Skeletal muscle cell (primary cell): ENCODE measurements at places on chromosomes 11 and 22.

DNA sequence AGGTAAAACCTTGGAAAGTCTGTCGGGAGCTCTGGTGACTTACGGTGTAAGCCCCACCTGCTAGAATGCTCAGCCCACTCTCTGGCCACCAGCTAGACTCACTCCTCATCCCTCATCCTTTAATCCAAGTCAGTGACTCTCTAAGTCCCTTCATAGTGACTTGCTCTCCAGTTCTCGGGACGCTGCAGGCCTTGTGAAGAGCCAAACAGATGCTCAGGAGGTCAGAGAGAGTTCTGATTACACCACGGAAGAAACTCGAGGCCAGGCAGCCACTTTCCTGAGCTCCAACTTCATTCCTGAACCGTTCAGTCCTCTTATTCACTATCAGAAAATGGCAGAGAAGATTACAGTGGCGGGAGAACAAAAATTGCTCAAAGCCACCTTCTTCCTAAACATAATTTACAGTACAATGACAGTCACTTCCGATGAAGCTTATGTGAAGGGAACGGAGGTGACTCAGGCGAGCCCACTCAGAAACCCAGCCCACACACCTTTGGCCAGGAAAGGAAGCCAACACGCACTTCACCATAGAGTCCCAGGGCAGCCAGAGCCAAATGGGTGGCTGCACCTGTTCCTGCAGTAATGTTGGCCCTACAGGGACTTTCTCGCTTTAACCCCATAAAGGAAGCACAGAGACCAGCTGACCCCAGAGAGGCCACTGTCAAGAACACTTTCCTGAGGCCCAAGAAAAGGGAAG is 100.4 kb downstream of the GALNT18 start:
- no peak for DNase-seq

- no peak for DNase-seq
Observed at GRCh38 chr11:47989779-47990178, 9.4 kb downstream of the PTPRJ start.

- DNase-seq = no peak
Observed at GRCh38 chr11:8735094-8735493, 52.5 kb downstream of the RPL27A start.

DNA sequence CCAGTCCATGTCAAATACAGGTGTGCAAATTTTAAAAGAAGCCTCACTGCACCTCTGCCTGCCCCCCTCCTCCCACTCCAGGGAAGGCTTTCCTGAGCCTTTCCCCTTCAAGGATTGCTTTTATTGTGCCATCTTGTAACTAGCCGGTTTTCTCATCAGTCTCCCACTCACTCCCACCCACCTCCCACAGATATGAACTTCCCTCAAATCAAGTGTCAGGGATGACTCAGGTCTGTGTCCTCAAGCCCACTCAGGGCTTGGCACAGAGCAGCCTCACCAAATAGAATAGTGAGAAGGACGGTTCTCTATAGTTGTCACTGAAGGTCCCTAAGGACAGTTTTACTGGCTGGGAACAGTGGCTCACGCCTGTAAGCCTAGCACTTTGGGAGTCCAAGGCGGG is 43.0 kb downstream of the THAP12 start:
- DNase-seq = no peak

DNA sequence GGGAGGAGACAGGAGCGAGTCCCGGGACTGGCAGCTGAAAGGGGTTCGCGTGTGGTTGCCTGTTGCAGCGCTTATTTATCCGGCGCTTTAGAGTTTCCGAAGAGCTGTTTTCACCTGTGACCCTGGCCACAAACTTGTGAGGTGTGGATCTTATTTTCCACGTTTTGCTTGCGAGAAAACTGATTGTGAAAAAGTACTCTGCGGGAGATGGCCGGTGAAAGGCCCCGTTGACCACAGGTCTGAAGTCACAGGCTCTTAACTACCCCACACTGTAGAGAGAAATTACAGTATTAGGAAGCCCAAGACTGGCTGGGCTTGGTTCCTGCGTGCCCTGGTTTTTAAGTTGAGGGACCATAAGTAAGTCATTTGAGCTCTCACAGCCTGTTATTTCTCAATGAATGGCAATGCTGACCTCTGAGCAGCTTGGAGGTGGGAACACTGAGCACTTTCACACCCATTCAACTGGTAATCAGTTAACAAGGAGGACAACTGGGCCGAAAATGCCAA is 379 bp upstream of the RAB38 start:
- no peak for DNase-seq

- no peak for DNase-seq
Observed at GRCh38 chr11:103898065-103898464, 138.4 kb upstream of the DDI1 start.

- no peak for DNase-seq
Observed at GRCh38 chr11:77299528-77299993, 1.9 kb downstream of the GDPD4 start.

DNA sequence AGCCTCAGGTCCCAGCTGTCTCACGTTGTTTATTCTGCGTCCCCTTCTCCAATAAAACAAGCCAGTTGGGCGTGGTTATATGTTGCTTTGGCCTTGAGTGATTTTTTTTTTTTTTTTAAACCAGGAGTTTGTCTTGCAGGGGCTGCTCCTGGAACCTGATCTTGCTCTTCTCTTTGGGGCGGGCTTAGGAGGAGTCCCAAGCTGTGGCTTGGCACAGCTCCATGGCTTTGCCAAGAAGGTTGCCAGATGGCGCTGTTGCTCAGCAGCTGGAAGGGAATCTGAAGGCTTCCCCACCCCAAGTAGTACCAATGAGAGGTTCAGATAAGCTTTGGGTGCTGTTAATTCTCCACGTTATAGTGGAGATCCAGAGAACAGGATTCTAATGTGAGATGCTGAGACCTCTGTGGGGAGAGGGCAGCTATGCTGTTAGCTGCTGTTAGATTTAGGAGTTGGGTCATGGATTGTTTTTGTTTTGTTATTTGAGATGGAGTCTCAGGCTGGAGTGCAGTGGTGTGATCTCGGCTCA is 2.0 kb upstream of the FERMT3 start:
- peak; percentile 91 for DNase-seq

DNA sequence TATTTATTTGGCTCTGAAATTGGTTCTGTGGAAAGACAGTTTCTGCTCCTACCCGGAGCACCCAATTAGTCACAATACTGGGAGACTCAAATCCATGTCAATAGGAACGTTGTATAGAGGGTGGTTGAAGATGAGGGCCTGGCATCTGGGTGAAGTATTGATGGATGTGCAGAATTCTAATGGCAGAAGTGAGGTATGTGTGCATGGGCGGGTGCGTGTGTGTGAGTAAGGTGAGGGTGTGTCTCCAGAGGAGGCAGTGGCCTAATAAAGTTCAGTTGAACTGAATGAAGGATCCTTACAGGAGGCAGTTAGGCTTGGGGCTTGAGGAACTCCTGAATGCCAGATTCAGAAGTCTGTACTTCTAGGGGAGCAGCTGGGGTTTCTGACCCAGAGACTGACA is 71.8 kb upstream of the B3GAT1 start:
- DNase-seq = no peak

DNA sequence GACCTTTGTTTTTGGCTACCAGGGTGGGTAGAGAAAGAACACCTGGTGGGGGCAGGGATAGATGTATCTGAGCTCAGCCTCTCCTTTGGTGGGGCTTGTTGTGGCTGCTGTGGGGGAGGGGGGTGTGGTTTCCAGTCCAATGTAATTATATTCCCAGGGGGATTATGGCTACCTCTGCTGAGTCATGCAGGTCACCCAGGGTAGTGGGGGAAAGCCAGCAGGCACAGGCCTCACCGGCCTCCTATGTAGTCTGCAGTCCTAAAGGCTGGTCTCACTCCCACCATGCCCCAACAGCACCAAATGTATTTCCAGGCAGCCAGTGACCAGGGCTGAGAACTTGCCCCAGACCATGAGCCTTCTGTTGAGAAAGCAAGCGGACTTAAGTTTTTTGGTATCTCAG is 119.6 kb downstream of the DYNC2H1 start:
- DNase-seq = no peak

GRCh38 chr11:95611827-95612226 is 177.8 kb downstream of the FAM76B start:
- DNase-seq = no peak

GRCh38 chr11:71130106-71130505 is 122.3 kb downstream of the SHANK2 start:
- DNase-seq = no peak

DNA sequence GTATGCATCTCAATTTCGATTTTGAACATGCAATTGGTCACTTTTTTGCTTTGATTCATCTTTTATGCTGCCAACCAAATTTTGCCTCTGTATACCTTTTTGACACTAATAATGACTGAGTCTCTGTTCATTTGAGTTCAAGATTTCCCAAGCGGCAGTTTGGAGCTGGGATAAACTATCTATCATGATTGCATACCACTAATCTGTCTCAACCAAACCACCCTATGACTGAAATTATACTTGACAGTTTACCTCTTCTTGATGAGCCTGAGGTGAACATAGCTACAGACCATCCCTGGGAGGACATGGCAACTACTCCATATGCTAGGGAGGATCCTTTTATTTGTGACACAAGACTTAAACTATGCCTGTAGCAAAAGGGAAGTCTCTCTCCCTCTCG is 146.2 kb downstream of the PAX6 start:
- DNase-seq = no peak

- no peak for DNase-seq
Observed at GRCh38 chr22:37018815-37019308, 385 bp downstream of the TST start.

DNA sequence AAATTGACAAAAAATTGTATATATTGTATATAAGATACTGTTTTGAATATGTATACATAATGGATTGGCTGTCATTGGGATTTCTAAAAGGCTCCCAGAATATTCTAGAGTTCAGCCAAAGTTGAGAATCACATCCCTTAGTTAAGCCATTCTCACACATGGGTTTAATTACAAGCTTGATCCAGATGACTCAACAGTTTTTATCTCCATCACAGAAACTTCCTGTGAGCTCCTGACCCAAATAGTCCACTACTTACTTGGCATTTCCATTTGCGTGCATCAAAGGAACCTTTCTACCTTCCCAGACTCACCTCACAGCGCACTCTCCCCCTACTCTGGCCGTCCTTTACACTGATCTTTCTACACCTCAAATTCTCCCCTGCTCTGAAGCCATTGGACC is 184.8 kb upstream of the ARHGAP20 start:
- DNase-seq = peak; percentile 25

- DNase-seq = no peak
Observed at GRCh38 chr11:115325523-115325922, 178.7 kb downstream of the CADM1 start.
